PC-9 (cell line): ENCODE measurements at places on chromosomes 2 and 18. TPM values are rescaled to one million over a fixed set of nuclear protein-coding genes. Genes with fewer than 3 reads are reported as not detected.

GRCh38 chr2:119771331-119771730, 11.6 kb downstream of the PTPN4 start:
- H3K36me3 ChIP-seq = peaks cover 9% of the 10 kb centered on the region; the same call in 1 of the 2 replicates
- H3K4me3 ChIP-seq = no peak overlapping the region
- peak; percentile 6 for DNase-seq
- H3K27me3 ChIP-seq = no peaks in the 10 kb centered on the region
- H3K4me1 ChIP-seq = peaks cover 8% of the 10 kb centered on the region; the same call in 1 of the 2 replicates

- no peak overlapping the region for H3K4me3 ChIP-seq
- H3K36me3 ChIP-seq = no peaks in the 10 kb centered on the region
- H3K4me1 ChIP-seq = no peaks in the 10 kb centered on the region
Observed at GRCh38 chr18:24370120-24370519, 27.5 kb downstream of the OSBPL1A start.

PAX3 gene
- not detected in 2 replicates for total RNA-seq

DNA sequence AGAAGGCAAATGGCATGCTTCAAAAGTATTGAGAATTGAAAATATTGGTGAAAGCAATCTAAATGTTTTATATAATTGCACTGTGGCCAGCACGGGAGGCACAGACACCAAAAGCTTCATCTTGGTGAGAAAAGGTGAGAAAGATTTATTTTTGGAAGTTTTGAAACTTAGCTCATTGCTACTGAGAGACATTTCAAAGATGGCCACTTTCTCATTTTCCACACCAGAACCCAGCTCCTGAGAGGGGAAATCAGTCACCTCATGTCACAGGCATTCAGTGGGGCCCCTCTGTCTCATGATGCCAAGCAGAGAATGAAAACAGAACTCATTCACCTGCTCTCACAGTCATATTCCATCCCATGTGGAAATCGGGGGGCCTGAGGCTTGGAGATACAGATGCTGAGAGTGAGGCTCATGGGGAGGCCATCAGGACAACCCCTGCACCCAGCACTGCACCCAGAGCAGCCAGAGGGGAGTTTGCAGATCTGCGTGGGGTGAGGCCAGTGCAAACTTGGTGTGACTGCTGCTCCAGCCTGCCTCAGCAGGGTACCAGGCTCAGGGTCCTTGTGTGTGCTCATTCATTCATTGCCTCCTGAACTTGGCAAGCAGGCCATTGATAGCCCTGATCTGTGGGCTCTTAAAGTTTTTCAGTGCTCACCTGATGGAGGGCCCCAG, 31.4 kb downstream of the IL18R1 start:
- no peaks in the 10 kb centered on the region for H3K27me3 ChIP-seq
- H3K27ac ChIP-seq = no peak overlapping the region
- peaks cover 6% of the 10 kb centered on the region; the same call in 1 of the 2 replicates for H3K36me3 ChIP-seq
- no peak overlapping the region for H3K4me3 ChIP-seq

AGAP1 gene
- total RNA-seq = 91.4 and 107 TPM in 2 replicates

AFF3 gene
- not detected in 2 replicates for total RNA-seq

- no peak overlapping the region for H3K27ac ChIP-seq
- no peaks in the 10 kb centered on the region for H3K36me3 ChIP-seq
- no peak overlapping the region for H3K4me3 ChIP-seq
- H3K4me1 ChIP-seq = no peaks in the 10 kb centered on the region
Observed at GRCh38 chr2:176653479-176654443, 384.5 kb downstream of the MTX2 start.
